ENCODE measurements at places on chromosomes 16 and 17.

GRCh38 chr17:56779322-56779721 is 54.4 kb downstream of the C17orf67 start:
- no peak for DNase-seq

DNA sequence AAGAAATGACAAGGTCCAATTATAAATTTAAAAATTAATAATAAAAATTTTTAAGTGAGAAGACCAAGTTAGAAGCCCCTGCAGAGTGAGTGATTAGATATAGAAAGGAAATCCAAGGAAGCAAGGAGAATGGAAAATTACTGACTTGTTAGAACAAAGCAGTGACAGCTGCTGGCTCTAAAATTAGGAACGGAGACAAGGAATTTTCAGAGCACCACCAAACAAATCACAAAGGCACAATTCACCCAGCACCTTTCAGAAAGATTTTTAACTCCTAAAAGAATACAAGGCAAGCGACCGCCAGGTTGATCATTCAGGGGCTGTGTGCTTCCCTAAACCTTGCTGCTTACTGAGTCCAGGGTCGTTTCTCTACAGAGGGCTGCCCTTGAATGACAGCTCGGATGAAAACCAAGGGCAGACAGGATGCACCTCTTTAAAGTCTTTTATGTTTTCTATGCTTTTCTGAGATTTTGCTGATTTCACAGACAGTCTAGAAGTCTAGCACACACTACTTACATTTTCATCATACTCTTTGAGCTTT is 45.4 kb upstream of the GINS3 start:
- DNase-seq, result peak; percentile 80

DNA sequence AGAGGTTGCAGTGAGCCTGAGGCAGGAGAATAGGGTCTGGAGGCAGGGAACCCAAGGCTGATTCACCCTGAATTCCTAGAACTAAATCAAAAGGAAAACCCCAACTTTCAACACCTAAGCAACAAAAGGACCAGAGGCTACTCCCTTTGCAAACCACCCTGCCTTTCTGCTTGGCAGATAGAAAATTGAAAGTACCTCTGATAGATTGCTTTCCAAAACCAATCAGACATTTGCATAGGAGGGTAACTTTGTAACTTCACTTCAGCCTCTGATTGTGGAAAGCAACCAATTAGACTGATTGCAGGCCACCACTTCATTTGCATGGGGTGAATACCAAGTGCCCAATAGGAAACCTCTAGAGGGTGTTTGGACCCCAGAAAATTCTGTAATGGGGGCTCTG is 10.9 kb upstream of the TMEM98 start:
- DNase-seq, result no peak

GRCh38 chr17:36008998-36009665 is 7.8 kb upstream of the CCL15 start:
- DNase-seq, result no peak

DNA sequence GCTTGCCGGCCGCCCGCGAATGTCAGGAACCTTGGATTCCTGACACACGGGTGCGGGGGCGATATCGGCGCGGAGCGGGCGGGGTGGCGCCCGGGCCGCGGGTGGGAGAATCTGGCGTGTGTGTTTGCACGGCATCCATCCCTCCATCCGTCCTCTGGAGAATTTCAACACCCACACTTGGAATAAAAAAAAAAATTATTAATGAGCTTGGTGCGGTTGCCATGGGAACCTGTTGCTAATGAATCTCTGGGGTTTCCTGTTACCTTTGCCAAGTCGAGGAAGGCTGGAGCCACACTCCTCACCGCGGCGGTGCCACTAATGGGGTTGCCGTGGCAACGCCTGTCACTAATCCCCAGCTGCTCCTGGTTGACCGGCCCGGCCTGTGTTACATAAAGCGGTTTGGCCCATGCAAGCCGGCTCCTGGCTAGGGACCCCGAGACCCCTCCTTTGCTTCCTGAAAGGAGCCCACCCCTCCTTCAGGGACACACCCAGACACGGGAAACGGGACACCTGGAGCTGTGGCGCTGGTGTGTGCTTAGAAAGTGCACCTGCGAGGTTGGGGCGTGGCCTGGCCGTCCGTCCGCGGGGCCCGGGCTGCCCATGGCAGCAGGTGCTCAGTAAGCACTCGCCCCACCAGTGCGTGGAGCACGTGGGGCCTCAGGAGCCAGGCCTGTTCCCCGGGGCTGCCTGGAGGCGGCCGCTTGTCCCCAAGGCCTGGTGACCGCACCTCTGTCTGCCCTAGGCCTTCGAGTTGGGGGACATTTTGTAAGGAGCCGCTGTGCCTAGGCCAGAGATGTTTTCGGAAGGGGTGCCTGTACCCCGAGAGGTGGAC is 14.6 kb downstream of the CACNA1H start:
- peak; percentile 60 for DNase-seq

DNA sequence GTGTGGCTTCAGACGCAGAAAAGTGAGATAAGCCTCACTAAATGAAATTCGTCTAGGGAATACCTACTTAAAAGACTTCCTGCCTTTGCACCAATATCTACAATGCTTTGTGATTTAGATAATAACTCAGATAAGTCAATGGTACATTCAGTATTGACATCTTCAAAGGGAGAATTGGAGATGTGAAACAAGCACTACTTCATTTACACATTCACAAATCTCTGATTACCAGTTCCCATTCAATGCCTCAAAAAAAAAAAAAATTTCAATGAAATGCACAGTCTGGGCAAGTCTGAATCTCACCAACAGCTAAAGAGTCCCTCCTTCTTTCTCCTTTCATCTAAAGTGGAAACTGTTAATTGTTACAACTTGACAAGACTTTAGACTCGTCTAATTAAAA is 3.7 kb downstream of the PHF12 start:
- DNase-seq, result no peak

GRCh38 chr16:73794994-73795393 is 501.6 kb upstream of the PSMD7 start:
- no peak for DNase-seq

GRCh38 chr17:17822616-17823015 is 14.2 kb downstream of the SREBF1 start:
- DNase-seq, result no peak

Data from myocyte (in vitro differentiated cells).